Umbilical cord (tissue), 2 donors: ENCODE measurements at places on chromosomes 12 and 14. TPM values are rescaled to one million over a fixed set of nuclear protein-coding genes. Genes with fewer than 3 reads are reported as not detected.

The VIPAS39 gene
- total RNA-seq, result 28.4 TPM

The GPR84 gene
- 2.9 TPM for total RNA-seq

- DNase-seq, result no peak
These were observed 391.8 kb downstream of the BMP4 start for GRCh38 chr14:53564870-53565269.

The SLC38A2 gene
- total RNA-seq, result 535 TPM

- no peak for DNase-seq
These were observed 2.7 kb upstream of the TSPAN31 start for GRCh38 chr12:57741844-57742738.

DNA sequence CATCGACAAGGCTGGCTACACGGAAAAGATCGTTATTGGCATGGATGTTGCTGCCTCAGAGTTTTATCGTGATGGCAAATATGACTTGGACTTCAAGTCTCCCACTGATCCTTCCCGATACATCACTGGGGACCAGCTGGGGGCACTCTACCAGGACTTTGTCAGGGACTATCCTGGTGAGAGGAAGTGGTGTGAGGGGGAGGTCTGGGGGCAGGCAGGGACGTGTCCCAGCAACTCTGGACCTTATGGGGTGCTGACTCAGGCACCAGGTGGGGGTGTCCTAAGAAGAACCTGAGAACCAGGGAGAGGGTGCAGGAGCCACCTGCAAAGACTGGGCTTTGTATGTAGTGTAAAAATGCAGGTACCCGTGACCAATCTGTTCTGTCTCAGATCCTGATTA lies 5.2 kb downstream of the ENO2 start:
- DNase-seq, result no peak

DNA sequence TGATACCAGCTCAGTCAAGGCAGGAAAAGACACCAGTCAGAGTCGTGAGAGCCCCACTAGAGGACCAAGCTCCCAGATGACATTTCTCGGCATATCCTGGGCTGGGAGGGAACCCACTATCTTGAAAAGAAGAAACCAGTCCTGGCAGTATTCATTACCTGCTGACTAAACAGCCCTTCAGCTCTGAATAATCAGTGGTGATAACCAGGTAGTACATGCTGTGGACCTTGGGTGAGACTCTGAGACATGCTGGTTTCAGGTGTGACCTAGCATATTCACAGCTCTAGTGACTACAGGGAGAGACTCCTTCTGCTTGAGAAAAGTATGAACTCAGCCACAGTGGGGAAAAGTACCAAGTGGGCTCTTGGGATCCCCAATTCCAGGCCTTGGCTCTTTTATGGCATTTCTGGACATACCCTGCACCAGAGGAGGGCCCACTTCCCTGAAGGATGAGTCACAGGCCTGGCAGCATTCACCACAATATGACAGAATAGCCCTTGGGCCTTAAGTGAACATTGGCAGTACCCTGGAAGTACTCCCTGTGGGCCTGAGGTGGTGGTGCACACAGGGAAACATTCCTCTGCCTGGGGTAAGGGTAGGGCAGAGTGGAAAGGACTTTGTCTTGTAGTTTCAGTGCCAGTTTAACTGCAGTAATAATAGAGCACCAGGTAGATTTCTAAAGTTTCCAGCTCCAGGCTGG lies 82.6 kb upstream of the SLC38A4 start:
- DNase-seq, result no peak

The OVCH1 gene
- total RNA-seq, result not detected

The SIX6 gene
- total RNA-seq, result 1.2 TPM

The FAIM2 gene
- 10.4 TPM for total RNA-seq

DNA sequence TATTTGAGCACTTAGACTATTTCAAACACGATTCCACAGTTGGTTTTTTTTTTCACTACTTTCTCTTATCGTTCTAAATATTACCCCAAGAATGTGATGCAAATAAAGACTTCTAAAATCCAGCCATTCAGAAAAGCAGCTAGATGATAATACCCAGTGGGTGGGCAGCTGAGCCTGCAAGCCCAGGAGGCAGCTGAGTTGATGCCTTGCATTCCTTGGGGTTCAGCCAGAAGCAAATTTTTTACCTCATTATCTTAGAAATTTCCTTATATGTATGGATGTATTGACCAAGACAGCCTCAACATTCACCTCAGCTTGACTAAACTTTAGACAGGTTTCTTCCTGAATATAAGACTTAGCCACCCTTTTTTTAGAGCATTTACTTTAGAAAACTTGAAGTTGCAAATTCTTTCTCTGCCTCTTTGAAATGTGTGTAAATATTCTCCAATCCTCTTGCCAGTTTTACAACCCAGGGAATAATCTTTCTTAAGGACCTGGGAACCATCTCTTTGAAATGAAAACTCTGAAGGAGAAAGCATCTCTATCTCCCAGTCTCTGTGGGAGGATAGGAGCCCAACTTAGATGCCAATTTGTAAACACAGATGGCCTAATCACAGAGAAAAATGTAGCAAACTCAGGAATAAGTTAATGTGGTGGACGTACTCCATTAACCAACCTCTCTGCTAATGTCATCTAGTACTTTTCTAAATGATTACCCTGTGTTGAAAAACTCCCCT lies 52.2 kb upstream of the ANP32D start:
- DNase-seq, result peak; percentile 85

GRCh38 chr12:49777800-49778748 lies 36.7 kb downstream of the TMBIM6 start:
- DNase-seq, result no peak

GRCh38 chr12:26863515-26863914 lies 30.5 kb upstream of the ITPR2 start:
- DNase-seq, result no peak

- peak; percentile 60 for DNase-seq
These were observed at the start of gene SDS for GRCh38 chr12:113403435-113404415. SDS (minus strand) TSS chr12:113403887; CDS start chr12:113399708, 4,179 bp downstream.

DNA sequence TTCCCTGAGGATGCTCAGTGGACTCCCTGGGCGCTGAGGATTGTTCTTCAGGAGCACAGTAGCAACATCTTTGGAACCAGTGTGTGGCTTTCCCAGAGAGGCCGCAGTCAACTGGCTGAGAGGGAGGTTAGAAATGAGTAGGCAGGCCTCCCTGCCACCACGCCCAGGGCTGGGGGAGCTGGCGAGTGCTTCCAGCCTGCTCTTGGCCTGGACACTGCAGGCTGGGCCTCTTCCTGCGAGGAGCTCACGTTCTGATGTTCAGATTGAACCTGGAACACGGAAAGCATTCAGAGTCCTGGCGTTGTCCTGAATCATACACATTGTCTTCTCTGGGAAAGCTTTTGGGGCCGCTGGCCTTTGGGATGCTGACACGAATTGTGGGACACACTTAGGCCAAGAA lies 15.6 kb downstream of the TSPAN9 start:
- no peak for DNase-seq

The CNTN1 gene
- 88.6 TPM for total RNA-seq
